GM12891 (cell line): ENCODE measurements at places on chromosomes 1 and 21.

DNA sequence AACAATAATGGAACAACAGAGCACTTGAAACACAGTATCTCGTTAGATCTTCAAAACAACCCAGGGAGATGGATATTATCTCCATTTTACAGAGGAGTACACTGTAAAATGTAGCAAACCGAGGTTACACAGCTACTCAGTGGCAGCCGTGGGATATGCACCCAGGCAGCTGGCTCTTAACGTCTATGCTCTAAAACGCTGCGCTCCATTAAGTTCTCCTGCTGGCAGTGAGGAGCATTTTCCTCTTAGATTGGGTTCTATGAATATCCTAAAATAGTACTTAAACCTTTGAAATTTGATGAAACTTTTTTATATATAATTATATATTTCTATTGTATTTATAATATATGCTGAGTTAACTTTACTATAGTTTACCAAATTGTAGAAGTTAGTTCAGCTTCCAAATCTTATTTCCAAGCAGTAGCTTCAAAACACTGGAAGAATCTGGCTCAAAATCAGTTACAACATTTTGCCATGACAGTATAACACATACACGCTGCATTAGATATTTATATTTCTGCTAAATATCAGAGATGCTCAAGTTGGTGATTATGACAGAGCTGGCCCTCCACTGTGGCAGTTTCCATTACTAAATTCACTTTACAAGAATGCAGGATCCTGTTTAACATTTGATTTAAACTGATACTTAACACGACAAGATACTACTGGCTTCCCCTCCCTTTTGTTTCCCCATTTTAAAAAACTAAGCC, 49.5 kb downstream of the TGFBR3 start:
- DNase-seq = no peak

- peak; percentile 61 for DNase-seq
Observed at GRCh38 chr1:156859523-156860112, 701 bp upstream of the INSRR start.

DNA sequence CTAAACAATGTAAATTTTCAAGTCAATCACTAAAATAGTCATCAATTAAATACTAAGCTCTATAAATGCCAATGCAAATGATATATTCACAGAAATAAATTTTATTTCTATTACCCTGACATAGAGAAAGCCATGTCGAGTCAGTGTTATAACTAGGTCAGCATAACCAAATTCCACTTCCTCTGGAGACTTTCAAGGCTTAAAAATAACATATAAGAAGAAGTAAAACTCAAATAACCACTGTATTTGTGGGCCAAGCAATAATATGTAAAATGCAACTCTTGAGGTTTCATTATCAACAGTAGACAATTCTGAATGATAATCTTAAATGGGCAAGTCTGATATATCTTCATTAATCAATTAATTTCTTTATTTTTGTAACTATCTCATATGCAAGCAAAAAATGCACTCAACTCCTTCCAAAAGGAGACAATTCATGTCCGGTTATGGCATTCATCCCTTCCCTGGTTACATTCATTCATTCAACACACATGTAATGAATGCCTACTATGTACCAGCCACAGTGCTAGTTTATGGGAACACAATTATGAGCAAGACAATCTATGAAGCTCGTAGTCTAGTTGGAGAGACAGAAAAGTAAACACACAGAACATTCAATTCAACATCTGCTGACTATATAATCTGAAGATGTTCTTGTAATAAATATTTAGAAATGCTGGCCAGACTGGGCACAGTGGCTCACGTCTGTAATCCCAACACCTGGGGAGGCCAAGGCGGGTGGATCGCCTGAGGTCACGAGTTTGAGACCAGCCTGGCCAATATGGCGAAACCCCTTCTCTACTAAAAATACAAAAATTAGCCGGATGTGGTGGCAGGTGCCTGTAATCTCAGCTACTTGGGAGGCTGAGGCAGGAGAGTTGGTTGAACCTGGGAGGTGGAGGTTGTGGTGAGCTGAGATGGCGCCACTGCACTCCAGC, 37.1 kb upstream of the CAP1 start:
- DNase-seq = no peak

DNA sequence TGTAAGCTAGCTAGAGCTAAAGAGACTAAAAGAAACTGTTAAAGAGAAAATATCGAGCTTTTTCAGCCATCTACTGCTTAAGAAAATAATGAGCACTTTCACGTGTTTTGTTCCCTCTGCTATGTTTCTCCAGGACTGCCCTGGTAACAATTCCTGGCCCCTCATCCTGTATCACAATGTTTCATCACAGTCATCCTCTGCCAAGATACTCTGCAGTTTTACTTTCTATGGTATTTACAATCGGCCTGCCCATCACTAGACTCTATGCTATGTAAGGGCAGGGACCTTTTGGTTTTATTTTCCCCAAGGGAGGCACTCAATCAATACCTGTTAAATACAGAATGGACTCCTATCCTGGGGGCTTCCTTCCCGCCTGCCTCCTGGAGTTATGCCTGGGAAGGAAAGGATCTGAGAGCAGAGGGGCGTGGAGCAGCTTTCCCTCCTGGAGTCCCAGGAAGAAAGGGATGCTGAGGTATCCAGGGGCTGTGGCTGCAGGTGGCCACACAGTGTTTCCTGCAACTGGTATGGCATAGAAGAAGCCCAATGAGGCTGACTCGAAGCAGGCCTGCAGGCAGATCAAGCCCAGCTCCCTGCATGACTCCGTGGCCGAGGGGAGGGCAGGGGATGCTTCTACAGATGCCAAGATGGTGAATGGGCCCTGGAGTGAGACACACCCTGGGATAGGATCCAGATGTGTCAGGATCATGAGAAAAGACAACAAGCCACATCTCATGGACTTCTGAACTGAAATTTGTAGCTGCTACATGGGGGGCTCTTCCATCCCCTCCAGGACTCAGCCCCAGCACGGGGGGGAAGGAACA, 52.9 kb downstream of the MATN1 start:
- no peak for DNase-seq

DNA sequence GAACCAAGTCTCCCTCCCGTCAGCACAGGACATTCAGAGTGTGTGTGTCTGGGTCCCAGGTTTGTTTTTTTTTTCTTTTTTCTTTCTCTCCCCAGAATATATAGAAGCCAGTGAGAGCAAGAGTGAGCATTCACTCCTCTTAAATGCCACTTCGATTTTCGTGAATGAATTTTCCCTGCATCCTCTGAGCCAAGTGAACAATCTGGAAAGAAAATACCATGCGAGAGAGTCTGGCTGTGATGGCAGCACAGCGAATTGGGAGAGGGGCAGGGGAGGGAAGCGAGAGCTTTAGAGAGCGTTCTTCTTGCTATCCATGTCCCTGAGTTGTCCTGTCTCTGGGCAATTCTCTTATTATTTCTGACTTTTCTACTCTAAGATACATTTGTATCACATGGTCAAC, 76.0 kb upstream of the RAB3GAP2 start:
- no peak for DNase-seq

DNA sequence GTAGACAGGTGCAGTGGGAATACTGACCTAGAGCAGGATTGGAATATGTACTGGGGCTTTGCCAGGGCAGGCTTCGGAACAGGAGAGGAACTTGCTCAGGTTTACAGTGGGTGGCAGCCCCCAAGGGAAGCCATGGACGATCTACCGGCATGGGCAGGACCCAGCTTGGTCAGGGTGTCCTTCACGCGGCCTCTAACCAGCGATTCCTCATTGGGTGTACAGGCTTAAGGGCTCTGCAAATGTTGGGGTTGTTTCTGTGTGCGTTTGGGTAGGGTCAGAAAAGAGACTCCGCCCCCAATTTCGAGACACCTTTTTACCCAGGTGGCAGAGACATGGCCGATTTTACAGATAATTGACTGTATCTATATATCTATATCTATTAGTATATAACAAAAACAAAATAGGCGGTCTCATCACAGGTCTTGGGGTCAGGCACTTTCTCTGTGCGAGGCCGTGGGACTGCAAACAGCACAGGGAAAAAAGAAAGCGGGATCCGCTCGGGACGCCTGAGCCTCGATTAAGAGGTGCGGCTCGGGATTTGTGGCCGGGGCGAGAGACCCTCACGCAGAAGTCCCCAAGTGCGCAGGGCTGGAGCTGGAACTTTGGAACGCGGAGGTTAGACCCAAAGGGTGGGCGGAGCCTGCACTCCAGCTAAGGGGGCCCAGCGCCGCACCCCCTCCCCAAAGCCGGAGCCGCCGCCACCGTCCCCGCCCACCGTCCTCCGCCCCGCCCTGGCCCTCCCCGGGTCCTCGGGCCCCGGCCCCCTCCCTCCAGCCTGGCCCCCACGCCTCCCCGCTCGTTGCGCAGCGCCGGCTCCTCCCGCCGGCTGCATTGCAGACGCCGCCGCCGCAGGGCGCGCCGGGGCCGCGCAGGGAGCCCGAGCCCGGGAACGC, 67.5 kb upstream of the VAMP3 start:
- DNase-seq = no peak

DNA sequence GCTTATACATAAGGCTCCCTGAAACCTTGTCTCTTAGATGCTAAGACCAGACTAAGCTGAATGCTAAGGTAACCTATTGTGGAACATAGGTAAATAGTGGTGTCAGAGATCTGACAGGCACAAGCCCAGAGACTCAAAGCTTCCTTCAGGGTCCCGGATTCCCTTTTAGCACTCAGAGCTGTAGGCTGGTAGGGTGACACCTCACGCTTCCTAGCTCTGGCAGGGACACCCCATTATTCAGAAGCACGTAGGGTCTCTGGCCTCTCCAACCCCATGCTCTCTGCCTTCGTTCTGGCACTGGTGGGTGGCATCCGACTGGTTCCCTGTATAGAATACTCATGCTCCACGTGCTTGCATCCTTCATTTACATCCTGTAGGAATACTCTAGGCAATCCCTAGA, 68.4 kb downstream of the CD34 start:
- DNase-seq = no peak

DNA sequence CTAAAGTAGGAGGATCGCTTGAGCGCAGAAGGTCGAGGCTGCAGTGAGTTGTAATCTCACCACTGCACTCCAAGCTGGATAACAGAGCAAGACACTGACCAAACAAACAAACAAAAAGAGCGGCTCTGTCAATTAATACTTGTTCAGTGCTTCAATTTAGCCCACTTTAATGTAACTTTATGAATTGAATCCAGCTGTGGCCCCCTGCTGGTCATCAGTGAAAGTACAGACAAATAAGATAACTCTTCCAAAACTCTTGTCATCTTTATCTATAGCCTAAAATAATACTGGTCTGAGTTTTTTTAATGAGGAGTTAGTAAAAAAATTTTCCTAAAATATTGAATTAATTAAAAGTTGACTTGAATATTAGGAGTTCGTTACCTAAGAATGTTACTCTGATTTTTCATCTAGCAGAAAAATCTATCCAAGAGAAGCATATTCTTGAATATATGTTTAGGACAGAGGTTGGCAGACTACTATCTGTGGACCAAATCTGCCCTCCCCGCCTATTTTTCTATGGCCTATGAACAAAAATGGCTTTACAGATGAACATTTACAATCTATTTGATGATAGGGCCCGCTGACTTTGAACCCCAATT, 26.1 kb downstream of the ATP5PF start:
- no peak for DNase-seq
